ENCODE measurements at places on chromosomes 12 and 14.

DNA sequence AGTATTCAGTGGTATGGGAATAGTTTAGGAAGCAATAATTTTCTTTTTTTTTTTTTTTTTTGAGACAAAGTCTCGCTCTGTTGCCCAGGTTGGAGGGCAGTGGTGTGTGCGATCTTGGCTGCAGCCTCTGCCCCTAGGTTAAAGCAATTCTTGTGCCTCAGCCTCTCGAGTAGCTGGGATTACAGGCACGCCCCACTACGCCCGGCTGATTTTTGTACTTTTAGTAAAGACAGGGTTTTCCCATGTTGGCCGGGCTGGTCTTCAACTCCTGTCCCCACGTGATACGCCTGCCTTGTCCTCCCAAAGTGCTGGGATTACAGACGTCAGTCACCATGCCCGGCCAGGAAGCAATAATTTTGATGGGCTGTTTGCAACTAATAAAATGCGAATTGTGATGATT is 62.1 kb downstream of the ATG14 start:
- no peak for DNase-seq

- no peak for DNase-seq
Measured at GRCh38 chr12:27868139-27868538, 88.1 kb upstream of the MANSC4 start.

GRCh38 chr14:76985540-76986230 is 42.8 kb downstream of the IRF2BPL start:
- DNase-seq, result no peak

DNA sequence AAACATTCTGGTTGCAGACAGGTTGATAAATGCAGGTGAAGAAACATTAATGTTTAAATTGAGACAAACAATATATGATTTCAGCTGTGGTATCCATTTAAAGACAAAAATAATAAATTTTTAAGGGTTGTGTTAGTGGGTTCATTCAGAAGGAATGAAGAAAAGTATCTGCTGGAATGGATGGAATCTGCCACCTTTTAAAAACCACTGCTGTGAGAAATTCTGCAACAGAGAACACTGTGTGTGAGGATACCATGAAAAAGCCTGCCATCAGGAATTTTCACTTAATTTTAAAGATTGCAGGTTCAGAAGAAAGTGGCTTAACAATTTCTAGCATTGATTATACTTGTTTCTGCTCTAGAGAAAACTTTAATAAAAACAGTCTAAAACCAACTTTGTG is 184.6 kb upstream of the SOX5 start:
- DNase-seq, result no peak

DNA sequence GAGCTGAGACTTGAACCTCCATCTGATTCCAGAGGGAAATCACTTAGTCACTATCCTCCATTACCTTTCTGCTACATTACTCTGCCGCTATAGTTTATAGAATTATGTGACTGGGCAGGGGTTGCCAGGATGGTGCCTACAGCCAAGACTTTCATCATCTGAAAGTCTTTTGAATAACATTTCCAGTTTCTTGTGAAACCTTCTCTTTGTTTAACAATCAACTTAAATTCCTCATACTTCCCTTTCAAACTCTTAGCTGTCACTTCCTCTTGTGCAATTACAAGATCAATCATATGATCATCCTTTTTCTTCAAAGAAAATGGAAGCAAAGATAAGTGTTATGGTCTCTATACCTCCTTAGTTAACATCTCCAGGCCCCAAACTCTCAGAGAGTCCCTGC is 25.4 kb upstream of the PELI2 start:
- DNase-seq, result no peak

- DNase-seq, result no peak
Measured at GRCh38 chr12:44389896-44390295, 486.2 kb downstream of the NELL2 start.

DNA sequence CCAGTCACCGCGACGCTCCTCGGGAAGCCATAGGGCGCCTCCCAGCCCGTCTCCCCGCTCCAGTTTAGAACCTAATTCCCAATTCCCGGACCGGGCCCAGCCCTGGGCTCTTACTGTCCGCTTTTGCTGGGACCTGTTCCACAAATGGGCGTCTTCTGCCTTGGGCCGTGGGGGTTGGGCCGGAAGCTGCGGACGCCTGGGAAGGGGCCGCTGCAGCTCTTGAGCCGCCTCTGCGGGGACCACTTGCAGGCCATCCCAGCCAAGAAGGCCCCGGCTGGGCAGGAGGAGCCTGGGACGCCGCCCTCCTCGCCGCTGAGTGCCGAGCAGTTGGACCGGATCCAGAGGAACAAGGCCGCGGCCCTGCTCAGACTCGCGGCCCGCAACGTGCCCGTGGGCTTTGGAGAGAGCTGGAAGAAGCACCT is 797 bp downstream of the UNG start:
- peak; percentile 30 for DNase-seq

- DNase-seq, result no peak
Measured at GRCh38 chr14:86756521-86757190, 1226.7 kb downstream of the FLRT2 start.

- DNase-seq, result no peak
Measured at GRCh38 chr12:87165733-87166375, 863.3 kb downstream of the C12orf50 start.

- peak; percentile 46 for DNase-seq
Measured at GRCh38 chr12:13165617-13166041, 30.9 kb upstream of the EMP1 start.

DNA sequence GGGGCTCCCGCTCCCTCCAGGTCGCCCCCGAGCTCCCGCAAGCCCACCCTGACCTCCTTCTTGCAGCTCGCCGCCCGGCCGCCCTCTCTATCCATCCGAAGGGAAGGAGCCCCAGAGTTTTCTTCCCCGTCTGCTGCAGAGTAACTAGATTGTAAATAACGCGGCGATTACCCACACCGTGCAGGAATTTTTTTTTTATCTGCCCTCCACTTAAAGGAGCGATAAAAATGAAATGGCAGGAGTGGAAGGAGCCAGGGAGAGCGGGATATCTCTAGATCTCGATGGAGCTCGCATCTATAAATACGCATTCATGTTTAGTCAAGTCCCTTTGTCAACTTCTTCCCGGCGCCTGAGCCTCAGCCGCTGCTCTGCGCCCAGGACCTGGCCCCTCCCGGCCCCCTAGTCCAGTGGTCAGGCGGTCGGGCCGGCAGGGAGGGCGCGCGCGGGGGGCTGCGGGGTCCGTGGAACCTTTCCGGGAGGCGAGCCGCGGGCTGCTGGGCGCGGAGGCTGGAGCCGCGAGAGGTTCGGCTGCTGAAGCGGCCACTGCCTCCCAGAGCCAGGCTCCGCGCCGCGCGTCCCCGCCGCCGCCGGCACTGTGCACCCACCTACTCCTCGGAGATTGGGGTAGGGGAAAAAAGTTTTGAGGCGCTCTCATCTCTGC is 386.0 kb downstream of the BCAT1 start:
- no peak for DNase-seq

DNA sequence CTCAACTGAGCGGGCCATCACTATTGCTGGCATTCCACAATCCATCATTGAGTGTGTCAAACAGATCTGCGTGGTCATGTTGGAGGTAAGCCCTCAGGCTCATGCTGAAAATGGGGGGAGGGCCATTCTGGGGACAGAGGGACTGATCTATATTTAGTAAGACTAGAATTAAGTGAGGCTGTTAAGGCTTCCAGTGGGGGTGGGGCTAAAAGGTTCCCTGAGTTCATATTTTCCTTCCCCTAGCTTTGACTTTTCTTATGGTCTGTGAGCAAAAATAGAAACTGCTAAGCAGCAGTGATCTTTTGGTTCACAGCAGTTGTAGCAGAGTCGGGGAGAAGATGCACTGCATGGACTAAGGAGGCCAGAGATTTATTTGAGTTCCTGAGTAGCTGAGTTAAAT is 9.2 kb downstream of the PCBP2 start:
- no peak for DNase-seq

DNA sequence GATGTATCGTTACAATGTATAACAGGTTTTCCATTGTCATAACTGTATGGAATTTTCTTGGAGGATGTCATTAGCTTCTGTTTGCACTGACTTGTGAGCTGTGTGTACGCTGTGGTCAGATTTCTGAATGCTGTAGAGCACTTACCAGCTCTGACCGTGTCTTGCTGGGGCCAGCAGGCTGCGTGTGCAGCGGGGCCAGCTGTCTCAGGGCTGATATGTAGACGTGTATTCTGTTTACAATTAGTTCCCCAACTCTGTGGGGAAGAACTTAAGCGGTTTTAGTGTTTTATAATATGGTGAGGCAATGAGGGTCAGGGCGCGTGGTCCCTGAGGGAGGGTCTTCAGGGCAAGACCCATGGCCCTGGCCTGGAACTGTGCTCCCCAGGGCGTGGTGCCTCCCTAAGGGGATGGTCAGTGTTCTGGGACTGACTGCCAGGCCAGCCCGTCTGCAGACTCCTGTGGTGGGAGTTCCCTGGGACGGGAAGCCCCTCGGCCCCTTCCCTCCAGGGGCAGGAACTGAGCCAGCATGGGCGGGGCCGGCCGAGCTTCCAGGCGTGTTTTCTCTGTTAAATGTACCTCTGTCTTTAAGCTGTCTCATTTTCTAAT is 18.7 kb downstream of the XRCC3 start:
- no peak for DNase-seq

DNA sequence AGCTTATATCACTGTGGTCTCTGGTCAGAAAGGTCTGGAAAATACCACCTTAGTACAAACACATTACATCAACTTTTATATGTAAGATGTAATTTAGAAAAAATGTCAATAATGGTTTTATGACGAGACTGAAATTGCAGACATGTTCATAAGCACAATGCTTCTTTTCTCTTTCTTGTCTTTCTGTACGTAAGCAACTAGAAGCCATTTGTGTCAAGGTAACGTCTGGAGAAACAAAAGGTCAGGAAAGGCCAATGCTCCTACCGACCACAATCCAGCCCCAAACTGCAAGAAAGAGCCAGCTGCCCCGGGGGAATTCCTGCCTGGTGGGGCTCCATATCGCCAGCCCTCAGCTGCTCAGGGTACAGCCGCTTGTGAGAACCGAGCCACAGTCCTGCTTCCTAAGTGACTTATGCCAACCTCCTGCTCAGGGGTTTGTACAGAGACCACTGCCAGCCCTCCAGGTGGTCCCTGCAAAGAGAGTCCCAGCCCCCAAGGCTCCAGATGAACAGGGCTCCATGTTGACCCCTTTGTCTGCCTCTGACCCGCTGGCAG is 6.3 kb downstream of the ZNF839 start:
- no peak for DNase-seq

GRCh38 chr12:109927622-109928021 is 27.5 kb downstream of the TCHP start:
- no peak for DNase-seq

- no peak for DNase-seq
Measured at GRCh38 chr12:124625867-124626675, 58.7 kb upstream of the NCOR2 start.

GRCh38 chr12:100395811-100396210 is 38.9 kb downstream of the SLC17A8 start:
- no peak for DNase-seq

DNA sequence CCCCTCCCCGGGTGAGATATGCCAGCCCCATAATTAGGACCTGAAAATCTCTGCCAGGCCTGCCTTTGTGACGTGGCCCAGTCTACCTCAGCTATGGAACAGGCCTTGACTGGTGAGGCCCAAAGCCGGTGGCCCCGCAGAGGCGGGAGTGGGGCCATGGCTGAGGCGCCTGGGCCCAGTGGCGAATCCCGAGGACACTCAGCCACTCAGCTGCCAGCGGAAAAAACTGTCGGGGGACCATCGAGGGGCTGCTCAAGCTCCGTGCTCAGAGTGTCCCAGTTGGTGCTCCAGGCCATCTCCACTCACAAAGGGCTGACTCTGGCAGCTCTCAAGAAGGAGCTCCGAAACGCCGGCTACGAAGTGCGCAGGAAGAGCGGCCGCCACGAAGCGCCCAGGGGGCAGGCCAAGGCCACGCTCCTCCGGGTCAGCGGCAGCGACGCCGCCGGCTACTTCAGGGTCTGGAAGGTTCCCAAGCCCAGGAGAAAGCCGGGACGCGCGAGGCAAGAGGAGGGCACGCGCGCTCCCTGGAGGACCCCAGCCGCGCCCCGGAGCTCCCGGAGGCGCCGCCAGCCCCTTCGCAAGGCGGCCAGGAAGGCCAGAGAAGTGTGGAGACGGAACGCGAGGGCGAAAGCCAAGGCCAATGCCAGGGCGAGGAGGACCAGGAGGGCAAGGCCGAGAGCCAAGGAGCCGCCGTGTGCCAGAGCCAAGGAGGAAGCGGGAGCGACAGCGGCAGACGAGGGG is 21.4 kb downstream of the ZNF641 start:
- no peak for DNase-seq

DNA sequence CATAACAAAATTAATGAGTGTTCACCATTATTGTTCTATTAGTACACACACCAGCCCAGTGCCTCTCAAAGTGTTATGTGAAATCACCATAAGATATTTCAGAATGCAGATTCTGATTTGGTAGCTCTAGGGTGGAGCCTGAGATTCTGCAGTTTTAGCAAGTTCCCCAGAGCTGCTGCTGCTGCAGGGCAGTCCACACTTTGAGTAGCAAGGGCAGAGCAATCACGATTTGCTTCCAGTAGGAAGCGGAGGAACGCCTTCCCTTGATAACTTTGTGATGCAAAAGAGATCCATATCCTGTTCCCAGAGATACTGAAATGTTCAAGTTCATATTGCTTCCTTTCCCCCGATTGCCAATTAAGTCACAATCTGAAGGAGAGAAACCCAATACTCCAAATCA is 57.9 kb downstream of the SLC17A8 start:
- DNase-seq, result no peak

DNA sequence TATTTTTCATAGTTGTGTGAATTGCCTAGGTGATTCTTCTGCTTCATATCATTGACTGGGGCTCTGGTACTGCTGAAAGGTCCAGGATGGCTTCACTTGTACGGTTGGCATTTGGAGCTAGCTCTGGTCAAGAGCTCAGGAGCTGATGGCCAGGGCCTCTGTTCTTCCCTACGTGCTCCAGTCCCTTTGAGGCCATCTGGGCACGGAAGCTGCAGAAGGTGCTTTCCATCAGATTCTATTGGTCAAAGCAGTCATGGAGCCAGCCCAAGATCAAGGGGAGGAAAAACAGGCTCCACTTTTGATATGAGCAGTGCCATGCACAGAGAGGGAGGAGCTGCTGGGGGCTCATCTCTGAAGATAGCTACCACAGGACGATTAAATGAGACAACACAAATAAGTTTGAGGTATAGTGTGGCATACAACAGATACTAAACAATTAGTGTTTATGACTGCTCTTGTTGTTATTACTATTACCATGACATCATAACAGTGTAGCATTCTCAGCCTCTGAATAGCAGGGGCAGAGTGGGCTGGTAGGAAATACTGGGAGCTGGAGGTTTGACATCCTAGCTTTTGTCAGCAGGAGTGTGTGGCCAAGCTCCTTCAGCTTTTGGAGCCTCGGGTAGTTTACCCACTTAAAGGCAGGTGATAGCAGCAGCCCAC is 10.4 kb downstream of the KRT83 start:
- no peak for DNase-seq

GRCh38 chr14:57480051-57480450 is 13.6 kb downstream of the CCDC198 start:
- no peak for DNase-seq

- no peak for DNase-seq
Measured at GRCh38 chr14:24895243-24895583, 154.7 kb downstream of the STXBP6 start.

DNA sequence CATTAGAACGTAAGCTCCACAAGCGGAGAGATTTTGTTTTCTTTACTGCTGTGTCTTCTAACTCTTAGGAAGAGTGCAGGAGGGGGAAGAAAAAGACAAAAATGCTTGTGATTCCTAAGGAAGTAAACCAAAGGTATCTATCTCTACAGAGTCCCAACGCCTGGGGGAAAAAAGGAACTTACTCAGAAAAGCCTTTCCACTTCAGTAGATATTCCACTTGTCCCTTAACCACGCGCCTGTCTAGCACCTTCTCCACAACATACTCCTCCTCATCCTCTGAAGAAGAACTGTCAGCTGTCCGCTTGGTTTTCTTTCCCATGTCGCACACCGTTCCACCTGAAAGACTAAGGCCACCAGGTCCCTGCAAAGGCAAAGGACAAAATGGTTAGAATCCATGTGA is 22.6 kb downstream of the CBX5 start:
- no peak for DNase-seq

All from T-helper 22 cell (primary cell).